GM12878 (cell line): ENCODE measurements at places on chromosomes 1 and 21. TPM values are rescaled to one million over a fixed set of nuclear protein-coding genes. Genes with fewer than 3 reads are reported as not detected.

The SLC6A9 gene
- total RNA-seq: 1.4 and 2.0 TPM in 2 replicates

GRCh38 chr1:159866905-159867663 is 4.6 kb upstream of the VSIG8 start:
- no peak for DNase-seq

DNA sequence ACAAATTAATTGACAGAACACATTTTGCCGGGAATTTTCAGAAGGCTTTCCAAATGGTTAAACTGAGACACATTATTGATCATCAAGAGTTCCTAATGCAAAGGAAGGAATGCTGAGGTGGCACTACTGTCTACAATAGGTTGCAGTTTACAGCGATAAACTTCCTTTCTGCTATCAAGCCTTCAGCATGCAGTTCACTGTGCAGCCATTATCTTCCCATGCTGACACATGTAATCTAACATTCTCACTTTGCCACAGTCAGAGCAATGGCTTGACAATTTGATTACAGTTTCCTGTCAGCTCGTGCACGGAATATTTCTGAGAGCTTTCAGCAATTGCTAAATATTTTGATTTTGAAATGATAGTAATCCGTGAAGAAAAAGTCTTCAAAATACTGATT is 166.9 kb upstream of the PRMT6 start:
- DNase-seq: no peak

The LCE6A gene
- total RNA-seq: not detected in 2 replicates
